ENCODE measurements at places on chromosomes 12 and 14.
A peak's percentile ranks its signal among the peaks of the same experiment; 100 is the strongest.

- no peak for DNase-seq
Observed at GRCh38 chr14:66508846-66509621, 1.1 kb downstream of the GPHN start.

DNA sequence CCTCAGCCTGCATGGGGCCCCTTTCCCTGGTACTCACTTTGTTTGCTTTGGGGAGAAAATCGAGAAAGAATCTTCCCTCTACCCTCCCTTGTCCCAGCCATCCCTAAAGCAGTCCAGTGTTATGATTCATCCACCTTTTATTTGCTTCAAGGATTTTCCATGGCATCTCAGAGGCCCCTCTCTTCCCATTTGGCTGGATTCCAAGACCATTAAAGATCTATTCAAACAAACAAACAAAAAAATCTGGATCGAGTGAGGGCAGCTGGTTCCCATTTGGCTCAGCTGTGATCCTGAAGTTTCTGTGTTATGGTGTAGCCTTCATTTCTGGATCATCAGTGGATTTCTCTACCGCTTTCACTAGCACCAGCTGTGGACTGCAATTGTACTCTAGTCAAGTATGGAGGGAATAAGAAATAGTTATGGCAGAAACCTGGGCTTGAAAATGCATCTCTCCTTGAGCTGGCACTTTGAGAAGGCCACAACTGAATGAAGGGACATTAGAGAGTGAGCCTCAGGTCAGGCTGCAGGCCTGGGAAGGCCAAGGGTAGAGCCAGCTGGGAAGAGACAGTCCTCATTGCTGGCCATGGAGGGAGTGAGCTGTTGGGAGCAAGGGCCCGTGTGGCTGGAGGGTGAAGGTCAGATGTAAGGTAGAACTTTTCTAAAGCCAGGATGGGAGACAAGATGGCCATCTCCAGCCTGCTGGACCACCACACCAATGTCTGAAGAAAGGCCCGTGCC lies 13.7 kb downstream of the KRT71 start:
- no peak for DNase-seq

GRCh38 chr12:89154743-89155499 lies 197.4 kb downstream of the DUSP6 start:
- no peak for DNase-seq

DNA sequence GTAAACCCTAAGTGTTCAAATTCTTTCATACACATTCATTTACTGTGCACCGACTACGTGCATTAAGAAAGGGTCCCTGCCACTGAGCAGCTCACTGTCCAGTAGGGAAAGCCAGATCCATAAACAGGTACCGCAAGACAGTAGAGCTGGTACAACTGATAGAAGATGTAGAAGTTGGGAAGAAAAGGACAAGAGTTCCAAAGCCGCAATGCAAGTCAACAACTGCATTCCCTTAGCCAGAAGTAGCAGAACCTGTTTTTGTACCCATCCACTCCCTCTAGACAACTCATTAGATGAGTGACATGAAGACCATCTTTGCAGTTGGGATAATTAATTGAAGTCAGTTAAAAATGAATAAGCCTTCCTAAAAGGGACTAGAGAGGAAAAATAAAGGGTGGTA lies 1.3 kb downstream of the SENP1 start:
- no peak for DNase-seq

DNA sequence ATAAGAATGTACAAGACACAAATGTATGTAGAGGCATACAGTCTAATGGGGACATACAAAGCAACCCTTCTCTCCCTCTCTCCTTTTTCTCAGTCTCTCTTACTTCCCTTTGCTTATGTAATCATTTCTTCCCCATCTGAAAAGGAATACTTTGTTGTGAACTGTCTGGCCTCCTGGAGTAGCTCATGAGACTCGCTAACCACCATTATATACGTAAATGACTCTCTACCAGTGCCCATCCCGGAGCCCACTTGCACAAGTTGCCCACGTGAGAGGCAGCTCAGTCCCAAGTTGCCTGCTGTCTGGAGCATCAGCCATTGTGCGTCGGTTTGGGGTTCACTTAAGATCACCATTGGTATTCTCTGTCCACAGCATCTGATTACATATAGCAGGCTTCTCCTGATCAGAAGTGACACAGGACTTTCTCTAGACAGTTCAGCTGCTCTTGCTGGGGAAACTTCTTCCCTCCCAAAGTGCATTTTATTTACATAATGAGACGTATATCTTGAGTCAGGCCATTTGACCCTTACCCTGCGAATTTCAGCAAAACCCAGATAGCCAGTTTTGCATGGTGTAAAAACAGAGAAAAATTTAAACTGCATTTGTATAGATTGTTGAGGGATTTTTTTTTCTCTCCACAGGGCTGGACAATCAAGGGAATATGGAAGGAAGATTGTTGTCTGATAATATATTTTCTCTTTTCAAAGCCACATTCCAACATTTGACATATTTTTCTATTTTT lies 220.7 kb upstream of the EGLN3 start:
- DNase-seq: no peak

DNA sequence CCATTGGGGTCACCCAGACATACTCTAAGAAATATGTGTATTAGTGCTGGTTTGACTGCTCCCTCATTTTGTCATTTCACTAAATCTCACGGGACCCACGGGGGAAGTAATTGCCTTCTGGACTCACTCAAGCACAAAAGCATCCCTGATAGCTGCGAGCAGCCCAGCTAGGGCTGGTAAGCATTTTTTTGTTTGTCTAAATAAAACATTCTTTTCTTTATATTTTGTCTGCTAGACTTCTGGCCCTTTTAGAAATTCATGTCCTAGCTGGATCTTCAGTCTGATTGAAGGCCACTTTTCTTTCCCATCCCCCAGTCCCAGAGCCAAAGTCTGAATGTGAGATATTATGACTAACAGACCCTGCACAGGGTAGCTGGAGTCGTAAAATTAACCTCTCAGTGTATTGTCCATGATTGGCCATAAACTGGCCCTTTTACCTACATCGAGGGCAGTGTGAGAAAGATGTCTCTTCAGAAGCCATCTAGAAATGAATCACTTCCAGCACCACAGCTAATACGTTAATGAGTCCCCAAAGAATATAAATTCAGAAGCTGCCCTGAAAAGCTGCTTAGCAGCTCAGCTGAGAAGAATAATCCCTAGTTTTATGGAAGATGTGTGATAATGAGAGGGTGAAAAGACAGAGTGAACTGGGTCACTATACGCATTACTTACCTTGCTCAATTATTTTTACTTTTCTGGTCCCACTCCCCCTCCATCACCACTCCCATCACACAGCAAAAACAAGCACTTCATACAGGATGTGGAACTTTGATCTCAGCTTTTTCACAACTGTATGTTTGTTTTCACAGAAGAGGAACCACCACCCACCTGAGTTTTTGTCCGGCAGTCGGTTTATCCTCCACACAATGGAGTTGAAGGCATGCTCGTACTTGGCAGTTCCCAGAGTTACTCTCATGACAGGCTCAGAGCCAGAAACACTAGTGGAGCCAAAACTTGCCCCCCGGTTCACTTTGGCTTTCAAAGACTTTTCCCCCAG lies 55.6 kb upstream of the GTF2A1 start:
- no peak for DNase-seq

GRCh38 chr14:87503711-87504110 lies 489.3 kb downstream of the GALC start:
- DNase-seq: peak; percentile 87

DNA sequence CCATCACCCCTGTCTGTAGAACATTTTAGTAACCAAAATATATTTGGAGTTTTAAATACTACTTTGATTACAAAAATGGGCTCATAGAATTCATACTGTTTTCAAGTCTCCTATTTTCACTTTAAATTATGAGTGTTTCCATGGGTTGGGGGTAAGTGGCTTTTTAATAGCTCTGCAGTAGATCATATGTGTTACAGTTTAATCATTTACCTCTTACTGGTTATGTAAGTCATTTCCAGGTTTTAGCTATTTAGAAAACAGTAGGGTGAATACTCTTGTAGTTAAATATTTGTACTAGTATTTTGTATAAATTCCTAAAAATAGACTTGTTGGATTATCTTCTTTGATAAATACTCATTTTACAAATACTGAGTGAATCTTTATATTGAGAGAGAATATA lies 8.2 kb downstream of the PCNX1 start:
- no peak for DNase-seq

DNA sequence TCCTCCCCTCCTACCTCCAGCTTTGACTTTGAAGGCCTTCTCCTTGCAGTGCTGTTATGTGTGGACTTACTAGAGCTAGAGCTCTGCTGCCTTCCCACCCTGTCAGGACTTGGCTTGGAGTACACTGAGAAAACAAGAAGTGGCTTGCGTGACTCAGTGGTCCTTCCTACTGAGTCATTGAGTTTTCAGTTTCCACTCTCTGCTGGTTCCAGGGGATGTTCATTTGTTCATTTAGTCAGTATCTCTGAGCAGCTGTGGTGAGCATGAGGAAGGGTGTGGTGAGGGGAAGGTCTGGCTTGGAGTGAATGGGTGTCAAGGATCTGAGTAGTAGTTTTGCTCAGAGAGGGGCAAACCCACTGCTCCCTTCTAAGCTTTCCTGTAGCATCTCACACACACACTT lies 17.2 kb upstream of the ELK3 start:
- no peak for DNase-seq

DNA sequence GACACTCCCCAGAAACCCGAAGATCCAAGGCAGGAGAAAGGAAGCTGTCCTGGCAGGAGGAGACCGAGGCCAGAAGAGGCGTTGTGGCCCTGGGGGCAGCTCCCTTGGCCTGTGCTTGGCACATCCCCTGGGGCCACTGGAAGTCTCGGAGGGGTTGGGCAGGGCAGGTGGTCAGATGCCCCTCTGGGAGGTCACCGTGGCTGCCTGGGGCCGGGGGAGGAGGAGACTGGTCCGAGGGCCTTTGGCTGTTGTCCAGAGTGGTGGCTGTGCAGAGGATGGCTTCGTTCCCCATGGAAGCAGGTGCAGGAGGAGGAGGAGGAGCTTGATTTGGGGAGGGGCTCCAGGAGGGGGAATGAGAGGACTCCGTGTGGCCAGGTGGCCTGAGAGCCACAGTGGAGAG lies 3.3 kb upstream of the NUDT14 start:
- DNase-seq: no peak

- DNase-seq: peak; percentile 68
Observed at GRCh38 chr14:77275601-77276017, 4.6 kb upstream of the NGB start.

Data from NCI-H446 treated with DMSO at 0.1 percent for 48 hours (cell line).